Stimulated activated CD4-positive, alpha-beta T cell treated with anti-CD3 and anti-CD28 coated beads, TNF-alpha, amount 100 ng/mL, for 1 hour (primary cell): ENCODE measurements at places on chromosomes 4 and X.

- DNase-seq, result no peak
Observed at GRCh38 chrX:106894978-106895452, 8.1 kb downstream of the RIPPLY1 start.

DNA sequence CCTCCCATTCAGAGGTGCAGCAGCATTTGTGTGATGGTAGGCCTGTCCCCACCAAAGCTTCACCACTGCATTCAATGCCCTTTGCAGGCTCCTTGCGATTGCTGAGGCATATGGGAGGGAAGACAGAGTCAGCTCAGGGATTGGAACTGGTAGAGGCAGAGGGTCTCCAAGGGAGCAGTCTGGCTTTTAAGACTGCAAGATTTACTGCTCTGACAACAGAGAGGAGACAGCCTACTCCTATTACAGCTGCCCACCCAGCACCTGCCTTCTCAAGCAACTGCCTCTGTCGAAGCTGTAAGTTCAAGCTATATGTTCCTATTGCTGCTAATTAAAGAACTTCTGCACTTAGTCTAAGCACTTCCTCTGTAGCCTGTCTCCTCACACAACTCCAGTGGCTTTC lies 481.8 kb downstream of the FGF13 start:
- DNase-seq, result no peak

DNA sequence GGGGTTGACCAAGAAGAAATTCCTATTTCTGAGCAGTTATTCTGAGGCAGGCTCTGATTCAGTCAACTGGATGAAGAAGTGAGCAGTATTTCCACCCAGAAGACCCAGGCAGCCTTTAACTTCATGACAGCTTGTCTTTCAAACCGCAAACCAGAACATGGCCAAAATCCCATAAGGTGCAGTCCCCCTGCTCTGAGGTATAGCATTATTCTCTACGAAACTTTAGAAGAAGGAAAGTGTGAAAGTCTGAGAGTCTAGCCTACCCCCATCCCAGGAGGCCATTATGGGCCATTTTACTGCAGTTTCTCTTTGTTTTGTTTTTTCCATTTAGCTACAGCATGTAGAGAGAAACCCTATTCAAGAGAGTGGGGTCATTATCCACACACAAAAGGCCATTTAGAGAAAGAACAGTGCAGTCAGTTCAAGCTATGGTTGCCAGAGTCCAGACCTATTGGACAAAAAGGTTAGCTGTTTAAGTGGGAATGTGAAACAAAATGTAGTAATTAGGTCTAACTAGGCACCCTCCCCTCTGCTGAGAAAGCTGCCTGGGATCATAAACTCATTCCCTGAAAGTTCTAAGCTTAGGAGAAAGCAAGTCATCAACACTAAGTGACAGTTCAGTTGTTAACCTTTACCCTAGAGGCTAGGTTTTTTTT lies 52.1 kb upstream of the RASGEF1B start:
- DNase-seq, result no peak

DNA sequence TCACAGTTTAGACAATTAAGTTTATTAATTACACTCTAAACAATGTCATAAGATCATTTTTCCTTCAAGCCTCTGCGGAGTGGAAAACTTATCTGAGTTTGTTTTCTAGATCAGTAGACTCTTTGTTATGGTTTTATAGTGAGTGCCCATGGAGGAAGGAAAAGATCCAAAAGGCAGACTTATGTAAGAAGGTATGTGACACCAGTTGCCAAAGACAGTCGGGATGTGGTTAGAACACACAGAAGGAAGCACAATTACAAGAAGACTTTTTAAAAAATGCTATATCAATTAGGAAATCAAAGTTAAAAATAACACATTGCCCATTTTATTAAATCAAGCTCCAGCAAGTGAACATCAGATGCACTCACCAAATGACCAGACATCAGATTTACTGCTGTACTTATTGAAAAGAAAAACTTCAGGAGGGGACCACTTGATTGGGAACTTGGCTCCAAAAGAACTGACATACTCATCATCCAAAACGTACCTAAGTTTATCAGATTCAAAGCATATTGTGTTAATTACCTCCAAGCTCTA lies 57.1 kb downstream of the NIPAL1 start:
- no peak for DNase-seq

DNA sequence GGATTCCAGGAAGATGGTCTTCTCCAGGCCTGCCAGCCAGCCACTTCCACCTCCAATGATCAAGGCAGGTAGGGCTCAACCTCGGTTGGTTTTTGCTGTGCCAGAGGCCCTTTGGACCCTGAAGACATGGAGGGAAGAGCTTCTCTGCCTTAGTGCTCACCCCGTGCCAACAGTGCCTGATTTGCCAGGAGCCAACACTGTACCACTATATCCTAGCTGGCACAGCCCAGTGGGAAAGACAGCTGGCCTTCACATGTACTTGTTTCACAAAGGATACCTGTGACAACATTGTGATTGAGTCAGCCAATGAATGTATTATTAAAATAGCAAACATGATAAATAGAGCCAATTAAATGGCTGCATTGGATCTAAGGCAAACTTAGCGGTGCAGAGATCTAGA lies 51.9 kb upstream of the PRPS1 start:
- DNase-seq, result no peak

DNA sequence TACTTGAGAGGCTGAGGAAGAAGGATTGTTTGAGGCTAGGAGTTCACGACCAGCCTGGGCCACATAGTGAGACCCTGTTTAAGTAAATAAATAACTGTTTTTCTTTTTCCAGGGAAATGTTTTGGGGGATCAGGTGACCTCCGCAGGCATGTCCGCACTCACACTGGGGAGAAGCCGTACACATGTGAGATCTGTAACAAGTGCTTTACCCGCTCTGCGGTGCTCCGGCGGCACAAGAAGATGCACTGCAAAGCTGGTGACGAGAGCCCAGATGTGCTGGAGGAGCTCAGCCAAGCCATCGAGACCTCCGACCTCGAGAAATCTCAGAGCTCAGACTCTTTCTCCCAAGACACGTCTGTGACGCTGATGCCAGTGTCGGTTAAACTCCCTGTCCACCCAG lies 30.5 kb downstream of the ZBTB49 start:
- DNase-seq, result no peak

DNA sequence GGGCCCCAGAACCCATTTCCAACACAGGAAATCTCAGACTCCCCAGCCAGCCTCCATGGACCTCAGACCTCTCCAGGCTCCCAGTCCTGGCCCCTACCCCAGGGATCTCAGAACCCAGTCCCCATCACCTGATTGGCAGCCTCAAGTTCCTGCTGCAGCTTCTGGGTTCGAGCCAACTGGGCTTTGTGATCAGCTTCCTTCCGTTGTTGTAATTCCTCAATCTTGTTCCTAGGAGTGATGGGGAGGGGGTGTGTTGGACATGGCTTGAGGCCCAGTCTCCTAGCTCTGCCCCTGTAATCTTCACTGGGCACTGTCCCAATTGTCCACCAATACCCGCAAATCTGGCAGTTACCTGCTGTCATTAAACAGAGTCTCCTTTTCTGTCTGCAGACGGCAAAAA lies 12.6 kb downstream of the GRIPAP1 start:
- no peak for DNase-seq

GRCh38 chr4:9996319-9997110 lies 24.8 kb downstream of the SLC2A9 start:
- DNase-seq, result no peak

GRCh38 chr4:53763813-53764597 lies 172.7 kb upstream of the LNX1 start:
- no peak for DNase-seq

GRCh38 chrX:110315551-110315950 lies 2.3 kb downstream of the AMMECR1 start:
- no peak for DNase-seq
